RPMI8226 (cell line): ENCODE measurements at places on chromosomes 12 and 14.

- no peak for DNase-seq
Measured at GRCh38 chr12:67070604-67071003, 198.6 kb upstream of the CAND1 start.

GRCh38 chr12:93582351-93582750 is 9.9 kb downstream of the SOCS2 start:
- DNase-seq = no peak

DNA sequence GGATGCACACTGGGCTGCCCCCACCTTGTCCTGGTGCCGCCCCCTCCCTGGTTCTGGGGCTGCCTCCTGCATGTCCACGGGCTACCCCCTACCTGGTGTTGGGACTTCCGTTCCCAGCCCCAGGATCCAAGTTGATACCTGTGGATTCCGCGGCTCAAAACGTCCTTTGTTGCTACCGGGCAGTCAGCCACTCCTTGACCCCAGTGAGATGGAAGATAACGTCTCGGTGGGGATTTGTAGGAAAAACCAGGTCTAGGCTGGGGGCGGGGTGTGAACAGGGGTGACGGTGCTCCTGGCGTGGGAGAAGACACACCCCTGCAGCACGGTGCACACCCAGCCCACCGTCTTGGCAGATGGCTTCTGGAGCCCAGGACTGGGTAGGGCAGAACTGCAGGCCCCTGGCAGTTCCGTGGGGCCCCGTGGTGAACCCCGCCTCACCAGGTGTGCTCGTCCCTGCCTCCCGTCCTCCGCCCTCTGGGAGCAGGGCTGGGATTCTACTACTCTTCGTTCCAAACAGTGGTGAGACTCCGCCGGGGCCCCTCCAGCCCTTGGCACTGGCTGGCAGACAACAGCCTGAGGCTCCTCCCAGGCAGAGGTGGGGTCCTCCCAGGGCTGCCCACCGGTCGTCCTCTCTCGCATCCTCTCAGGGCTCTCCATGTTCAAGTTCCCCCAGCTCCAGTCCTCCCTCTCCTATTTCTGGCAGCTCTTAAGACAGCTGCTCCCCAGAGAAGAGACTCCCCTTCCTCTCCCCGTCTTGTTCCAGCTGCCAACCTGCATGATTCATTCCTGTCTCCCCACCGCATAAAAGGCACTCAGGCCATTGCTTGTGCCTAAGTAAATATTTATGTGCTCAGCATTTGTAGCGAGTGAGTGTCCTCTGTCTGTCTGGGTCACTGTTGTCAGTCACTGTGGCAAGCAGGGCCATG is 75.5 kb downstream of the FBXL14 start:
- peak; percentile 66 for DNase-seq

DNA sequence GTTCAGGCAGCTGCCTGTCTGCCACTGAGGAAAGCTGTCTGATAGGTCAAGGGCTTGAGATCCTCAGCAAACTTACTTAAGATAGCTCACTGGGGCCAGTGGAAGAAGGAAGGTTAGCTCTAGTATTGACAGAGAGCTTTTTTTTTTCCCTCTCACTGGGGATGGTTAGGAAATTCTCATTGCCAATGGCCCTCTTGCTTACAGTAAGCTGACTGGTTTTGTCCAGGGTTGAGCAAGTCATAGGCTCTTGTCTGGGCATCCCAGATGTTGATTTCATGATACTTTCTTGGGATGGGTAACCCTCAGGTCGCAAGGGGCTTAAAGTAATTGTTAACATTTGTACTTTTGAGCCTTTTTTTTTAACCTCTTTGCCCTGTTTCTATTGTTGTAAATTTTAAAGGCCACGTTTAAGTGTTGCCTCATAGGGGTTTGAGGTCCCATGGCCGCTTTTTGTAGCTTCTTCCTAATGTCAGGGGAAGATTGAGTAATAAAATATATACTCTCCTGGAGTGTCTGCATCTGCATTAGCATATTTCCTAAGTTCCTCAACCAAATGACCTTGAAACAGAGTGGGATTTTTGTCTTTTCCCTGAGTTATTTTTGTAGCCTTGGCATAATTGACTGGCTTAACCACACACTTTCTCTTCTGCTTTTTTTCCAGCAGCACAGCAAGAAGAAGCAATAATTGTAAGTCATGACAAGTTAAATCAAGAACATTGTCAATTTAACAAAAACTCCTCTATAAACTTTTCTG is 716.0 kb downstream of the LRFN5 start:
- DNase-seq = no peak

- no peak for DNase-seq
Measured at GRCh38 chr14:35385042-35385839, 19.3 kb downstream of the NFKBIA start.

- no peak for DNase-seq
Measured at GRCh38 chr12:109734219-109735000, 20.8 kb downstream of the FAM222A start.
